ENCODE measurements at places on chromosomes 1 and 21.

DNA sequence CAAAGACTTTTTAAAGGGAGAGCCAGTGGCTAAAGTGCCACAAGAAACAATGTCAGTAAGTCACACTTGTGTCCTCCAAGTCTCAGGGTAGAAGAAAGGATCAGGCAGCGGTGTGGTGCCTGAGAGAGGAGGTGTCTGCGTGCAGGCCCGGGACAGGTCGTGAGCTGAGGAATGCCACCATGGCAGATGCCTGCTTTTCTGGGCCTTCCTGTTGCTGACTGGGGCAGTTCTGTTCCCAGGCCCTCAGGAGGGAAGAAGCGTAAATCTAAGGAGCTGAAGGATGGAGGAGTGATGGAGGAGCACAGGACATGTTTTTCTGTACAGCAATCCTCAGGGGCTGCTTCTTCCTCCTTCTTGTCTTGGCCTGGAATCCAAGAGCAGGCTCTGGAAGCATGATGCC is 165.8 kb downstream of the ZBTB18 start:
- DNase-seq: no peak

DNA sequence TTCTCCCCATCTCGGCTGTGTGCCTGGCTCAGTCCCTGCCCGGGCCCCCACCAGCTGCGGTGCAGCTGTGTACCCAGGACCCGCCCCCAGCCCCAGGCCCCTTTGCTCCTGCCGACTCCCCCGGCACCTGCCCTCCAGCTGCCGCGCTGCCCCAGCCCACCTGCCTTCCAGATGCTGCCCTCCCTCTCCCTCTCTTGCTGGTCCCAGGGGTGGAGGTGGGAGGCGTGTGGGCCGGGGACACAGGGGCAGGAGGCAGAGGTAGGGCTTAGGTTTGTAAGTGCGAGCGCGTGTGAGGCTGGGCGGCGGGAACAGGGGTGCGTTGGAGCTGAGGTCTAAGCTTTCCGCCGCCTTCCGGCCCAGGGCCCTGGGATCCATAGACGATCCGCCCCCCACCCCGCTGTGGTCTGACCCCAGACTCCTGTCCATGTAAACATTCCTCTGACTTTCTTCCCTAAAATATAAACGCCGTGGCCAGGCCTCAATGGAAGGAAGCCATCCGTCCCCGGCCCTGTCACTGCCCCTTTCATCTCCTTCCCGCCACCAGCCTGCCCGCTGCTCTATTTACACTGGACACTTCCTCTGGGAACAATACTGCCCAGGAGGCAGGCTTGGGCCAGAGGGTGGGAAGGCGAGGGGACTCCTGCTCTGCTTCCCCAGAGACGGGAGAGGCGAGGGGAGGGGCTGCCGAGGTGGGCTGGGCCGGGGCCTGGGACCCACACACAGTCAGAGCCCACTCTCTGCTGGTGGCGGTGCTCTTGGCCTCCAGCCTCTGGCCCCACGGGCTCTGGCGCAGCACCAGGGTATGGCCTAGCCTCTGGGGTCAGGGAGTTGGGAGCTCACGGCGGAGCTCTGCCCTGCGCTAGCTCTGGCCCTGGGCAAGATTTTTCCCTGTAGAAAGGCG is 128.3 kb downstream of the CASZ1 start:
- no peak for DNase-seq

DNA sequence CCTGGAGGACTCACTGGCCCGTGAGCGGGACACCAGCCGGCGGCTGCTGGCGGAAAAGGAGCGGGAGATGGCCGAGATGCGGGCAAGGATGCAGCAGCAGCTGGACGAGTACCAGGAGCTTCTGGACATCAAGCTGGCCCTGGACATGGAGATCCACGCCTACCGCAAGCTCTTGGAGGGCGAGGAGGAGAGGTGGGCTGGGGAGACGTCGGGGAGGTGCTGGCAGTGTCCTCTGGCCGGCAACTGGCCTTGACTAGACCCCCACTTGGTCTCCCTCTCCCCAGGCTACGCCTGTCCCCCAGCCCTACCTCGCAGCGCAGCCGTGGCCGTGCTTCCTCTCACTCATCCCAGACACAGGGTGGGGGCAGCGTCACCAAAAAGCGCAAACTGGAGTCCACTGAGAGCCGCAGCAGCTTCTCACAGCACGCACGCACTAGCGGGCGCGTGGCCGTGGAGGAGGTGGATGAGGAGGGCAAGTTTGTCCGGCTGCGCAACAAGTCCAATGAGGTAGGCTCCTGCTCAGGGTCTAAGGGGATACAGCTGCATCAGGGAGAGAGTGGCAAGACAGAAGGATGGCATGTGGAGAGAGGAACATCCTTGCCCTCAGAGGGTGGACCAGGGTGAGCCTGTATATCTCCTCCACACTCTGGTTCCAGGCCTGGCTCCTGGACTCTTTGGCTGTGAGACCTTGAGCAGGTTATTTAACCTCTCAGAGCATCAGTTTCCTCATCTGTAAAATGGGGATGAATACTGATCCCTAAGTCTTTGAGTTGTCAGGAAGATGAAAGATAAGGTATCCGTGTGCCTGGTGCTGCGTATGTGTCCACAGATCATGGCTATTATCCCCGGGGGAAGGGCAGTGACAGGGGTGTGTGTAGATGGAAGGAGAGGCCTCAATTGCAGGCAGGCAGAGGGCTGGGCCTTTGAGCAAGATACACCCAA is 17.2 kb upstream of the SEMA4A start:
- DNase-seq: no peak

DNA sequence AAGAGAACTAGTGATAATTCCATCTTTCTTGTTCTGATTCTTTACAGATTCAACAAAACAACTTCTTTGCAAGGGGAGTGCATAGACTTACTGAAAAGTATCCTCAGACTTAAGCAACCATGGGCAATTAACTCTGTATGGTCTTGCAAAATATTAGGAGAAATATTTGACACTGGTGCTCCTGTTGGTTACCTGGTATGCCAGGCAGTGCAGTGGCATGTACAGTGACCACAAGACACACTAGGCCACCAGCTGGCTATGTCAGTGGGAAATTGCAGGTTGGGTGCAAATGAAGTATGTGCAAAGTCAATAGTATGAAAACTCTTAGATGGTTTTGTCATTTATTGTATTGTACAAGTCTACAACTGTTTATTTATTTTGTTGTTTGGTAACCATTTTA is 34.5 kb downstream of the EPS15 start:
- DNase-seq: no peak

DNA sequence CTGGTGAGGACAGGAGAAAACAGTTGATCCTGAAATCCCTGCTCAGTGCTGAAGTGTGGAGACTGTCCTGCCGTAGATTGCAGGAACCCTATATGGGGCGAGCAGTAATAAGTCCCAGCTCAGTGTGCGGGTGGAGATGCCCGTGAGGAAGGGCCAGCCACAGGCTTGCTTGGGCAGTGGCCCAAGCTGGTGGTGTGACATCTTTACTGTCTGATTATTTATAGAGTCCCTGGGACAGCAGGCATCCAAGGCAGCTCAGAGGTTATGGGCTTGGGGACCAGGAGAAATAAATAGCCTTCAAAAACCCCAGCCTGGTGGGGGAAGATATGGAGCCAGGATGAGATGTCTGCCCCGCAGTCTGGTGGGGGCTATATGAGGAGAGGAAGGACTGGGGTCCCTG is 170.7 kb upstream of the POU3F1 start:
- no peak for DNase-seq

DNA sequence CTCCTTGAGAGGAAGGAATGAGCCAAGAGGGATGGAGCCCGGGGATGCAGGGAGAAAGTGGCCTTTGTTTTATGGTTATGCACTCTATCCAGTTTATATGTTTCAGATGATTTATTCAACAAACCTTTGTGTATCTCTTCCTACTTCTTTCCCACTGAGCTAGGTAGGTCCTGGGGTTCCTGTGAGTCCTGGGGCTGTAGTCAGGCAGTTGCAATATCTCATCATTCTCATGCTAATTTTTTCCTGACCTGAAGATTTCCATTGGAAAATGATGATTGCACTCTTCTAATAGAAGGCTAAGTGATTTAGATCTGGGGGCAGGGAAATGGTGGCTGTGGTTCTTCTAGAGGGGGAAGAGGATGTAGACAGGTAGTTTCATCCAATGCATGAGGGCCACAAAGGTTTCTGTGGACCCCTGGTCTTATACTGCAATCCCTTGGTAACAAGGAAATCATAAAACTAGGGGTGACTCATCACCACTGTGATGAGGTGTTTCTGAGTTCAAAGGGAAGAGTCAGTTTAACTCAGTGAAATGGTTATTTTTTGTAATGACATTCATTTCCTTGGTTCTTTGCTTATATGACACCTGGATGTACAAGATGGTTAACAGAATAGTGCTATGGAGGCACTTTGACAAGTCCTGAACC is 20.2 kb downstream of the B3GALT5 start:
- no peak for DNase-seq

Measured in stimulated activated CD8-positive, alpha-beta memory T cell treated with anti-CD3 and anti-CD28 coated beads, Interleukin-4, amount 100 ng/mL, for 4 hours (primary cell).